ENCODE measurements at places on chromosomes 16 and 17.

GRCh38 chr17:64080174-64080618, 49.7 kb downstream of the ERN1 start:
- no peak for DNase-seq

- no peak for DNase-seq
Observed at GRCh38 chr17:65797809-65798208, 236.4 kb upstream of the AXIN2 start.

DNA sequence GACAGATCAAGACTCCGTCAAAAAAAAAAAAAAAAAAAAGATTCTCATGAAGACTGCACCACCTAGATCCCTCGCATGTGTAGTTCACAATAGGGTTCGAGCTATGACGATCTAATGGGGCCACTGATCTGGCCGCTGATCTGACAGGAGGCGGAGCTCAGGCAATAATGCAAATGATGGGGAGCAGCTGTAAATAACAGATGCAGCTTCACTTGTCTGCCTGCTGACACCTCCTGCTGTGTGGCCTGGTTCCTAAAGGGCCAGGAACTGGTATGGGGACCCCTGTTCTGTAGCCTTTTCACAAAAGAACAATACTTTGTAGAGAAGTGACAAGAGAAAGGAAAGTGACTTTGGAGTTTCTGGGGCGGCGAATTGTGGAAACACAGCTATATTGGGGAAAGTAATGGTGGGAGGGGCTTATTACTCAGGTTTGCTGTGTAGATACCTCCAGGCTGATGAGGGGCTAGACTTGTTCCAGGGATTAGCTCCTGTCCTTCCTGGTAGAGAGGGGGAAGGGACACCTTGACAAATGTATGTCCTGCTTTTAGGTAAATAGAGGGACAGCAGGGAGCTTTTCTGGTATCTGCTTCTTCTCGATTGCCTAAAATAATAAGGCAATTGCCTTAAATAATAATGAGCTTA, 57.1 kb downstream of the HAPSTR1 start:
- no peak for DNase-seq

GRCh38 chr16:75216127-75216526, 2.7 kb upstream of the CTRB1 start:
- no peak for DNase-seq

GRCh38 chr17:2019723-2020122, 5.4 kb downstream of the RTN4RL1 start:
- DNase-seq = no peak

GRCh38 chr16:2162676-2163118, 7.1 kb downstream of the TRAF7 start:
- no peak for DNase-seq

GRCh38 chr16:3131755-3132377, 3.0 kb upstream of the ZNF213 start:
- no peak for DNase-seq

- no peak for DNase-seq
Observed at GRCh38 chr16:65077181-65077580, 44.7 kb downstream of the CDH11 start.

DNA sequence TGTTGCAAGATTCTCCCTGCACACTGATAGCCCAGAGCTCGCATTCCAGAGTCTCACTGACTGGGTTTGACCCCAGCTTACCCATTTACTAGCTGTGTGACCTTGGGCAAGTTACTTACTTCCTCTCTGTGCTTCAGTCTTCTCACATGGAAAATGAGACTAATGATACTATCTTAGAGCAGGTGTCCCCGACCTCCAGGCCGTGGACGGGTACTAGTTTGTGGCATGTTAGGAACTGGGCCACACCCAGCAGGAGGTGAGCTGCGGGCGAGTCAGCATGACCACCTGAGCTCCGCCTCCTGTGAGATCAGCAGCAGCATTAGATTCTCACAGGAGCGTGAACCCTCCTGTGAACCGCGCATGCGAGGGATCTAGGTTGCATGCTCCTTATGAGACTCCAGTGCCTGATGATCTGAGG, 15.8 kb downstream of the ANKFY1 start:
- no peak for DNase-seq

DNA sequence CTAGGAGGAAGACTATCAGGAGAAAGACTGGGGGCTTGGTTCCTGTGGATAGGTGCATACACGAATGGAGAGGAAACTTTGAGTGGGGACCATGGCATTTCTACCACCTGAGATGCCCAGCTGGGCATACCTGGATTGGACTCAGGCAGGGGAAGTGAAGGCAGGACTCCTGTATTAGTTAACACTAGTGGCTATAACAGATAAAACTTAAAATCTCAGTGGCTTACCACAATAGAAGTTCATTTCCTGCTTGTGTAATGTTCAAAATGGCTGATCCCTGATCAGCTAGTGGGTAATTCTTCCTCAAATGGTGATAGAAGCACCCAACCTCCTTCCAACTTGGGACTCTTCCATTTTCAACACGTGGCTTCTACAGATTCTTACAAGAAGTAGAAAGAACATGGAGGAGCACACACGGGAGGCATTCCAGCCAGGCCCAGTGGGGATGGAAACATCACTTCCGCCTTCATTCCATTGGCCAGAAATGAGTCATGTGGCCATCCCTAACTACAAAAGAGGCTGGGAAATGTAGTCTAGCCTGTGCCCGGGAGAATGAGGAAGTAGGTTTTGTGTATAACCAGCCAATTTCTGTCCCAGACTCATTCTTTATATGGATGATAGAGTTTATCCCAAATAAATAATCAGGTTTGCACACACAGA, 112.1 kb downstream of the UTP18 start:
- no peak for DNase-seq

- no peak for DNase-seq
Observed at GRCh38 chr16:66576296-66576695, 3.0 kb upstream of the CMTM2 start.

- DNase-seq = no peak
Observed at GRCh38 chr17:45289301-45290268, 27.2 kb downstream of the MAP3K14 start.

DNA sequence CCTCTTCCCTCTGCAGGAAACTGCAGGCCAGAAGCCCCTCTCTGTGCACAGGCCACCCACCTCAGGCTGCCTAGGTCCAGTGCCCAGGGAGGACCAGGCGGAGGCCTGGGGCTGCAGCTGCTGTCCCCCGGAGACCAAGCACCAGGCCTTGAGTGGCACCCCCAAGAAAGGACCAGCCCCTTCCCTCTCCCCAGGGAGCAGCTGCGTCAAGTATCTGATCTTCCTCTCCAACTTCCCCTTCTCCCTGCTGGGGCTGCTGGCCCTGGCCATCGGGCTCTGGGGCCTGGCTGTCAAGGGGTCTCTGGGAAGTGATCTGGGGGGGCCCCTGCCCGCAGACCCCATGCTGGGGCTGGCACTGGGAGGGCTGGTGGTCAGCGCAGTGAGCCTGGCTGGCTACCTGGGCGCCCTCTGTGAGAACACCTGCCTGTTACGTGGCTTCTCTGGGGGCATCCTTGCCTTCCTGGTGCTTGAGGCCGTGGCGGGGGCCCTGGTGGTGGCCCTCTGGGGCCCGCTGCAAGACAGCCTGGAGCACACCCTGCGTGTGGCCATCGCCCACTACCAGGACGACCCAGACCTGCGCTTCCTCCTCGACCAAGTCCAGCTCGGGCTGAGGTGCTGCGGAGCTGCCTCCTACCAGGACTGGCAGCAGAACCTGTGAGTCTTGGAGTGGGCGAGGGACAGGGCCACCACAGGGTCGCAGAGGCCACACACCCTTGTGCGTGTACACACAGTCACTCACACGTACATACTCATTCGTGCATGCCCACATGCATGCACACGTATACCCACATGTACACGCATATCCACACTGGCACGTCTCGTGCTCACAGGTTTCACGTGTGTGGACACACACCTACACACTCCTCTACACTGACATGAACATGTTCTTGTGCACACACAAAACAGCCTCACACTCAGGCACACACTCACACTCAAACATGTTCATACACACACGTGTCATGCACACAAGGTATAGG, 8.3 kb downstream of the TSPAN10 start:
- DNase-seq = no peak

DNA sequence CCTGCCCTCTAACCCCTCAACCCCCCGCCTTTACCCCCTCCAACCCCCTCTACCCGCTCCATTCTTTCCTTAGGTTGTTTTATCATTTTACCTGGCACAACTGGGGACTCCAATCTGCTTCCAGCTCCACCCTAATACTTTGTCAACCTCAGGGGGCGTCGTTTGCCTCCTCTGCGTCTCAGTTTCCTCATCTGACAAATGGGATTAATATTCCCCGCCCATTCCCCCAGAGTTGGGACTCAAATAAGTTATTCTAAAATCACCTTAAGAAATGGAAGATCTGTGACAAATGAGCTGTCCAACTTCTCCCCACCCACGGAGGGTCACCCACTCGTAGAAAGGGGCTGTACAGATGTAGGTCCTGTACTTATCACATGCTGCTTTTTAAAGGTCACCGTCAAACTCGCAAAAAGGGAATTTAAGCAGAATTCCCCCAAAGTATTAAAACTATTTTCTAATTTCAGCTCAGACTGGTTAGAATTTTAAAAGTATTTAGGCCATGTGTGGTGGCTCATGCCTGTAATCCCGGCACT, 40.6 kb upstream of the CPNE2 start:
- no peak for DNase-seq

GRCh38 chr16:85724126-85724879, 26.6 kb downstream of the C16orf74 start:
- no peak for DNase-seq

DNA sequence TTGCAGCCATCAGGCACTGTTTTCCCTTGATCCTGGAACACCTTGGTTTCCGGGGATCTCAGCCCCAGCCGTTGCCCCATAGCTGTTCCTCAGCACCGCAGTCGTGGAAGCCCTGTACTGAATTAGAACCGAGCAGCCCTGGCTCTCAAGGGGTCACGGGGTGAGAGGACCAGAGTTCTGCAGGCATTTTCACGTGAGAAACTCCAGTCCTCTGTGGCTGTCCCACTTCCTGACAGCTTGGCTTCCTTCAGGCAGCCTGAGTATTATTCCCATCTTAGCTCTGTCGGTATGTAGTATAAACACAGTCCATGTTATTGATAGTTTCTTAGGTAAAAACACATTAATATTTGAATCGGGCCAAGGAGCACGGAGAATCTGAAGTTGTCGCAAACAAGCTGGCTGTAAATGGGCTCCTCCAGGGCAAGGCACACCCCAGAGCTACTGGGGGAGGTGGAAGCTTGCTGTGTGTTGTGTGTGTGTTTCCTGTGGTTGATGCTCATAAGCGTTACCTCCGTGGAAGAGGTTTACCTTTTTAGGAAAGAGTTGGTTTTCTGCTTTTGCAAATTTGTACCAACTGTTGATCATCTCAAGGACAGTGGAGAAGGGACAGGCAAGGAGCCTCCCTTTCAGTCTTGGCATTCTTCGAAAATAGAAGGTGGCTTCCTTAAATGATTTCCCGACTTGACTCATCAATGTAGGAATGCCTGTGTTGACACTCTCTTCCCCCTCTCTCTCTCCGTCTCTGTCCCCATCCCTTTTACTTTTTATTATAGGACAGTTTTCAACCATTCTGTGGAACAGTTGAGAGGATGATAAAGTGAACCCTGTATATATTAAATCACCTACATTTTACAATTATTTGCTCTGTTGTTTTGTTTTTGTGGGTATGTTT, 208.9 kb upstream of the CHMP6 start:
- DNase-seq = no peak

DNA sequence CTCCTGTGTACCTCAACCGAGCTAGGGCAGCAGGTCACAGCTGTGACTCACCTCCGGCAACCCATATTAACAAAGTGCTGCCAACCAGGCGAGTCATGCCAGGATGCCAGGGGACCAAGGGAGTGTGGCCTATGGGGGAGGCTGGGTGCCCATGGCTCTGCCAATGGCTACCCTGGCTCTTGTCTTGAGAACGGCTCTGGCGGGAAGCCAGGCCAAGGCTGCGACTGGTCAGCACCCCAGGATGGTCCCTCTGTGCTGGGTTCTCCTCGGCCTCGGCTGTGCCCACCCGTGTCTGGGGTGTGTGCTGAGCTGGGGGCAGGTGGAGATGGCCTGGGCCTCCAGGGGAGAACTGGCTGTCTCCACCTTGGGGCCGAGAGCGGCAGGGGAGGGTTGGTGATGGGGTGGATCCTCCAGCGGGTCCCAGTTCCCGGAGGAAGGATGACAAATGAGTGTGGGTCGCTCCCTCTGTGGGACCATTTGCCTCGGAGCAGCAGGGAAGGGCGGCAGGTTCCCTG, 75.8 kb downstream of the MRC2 start:
- DNase-seq = no peak

- DNase-seq = no peak
Observed at GRCh38 chr16:60645541-60645940, 1390.7 kb downstream of the CDH8 start.

- no peak for DNase-seq
Observed at GRCh38 chr17:48756830-48757251, 28.3 kb upstream of the HOXB13 start.

- DNase-seq = no peak
Observed at GRCh38 chr16:30113031-30113710, at the start of gene GDPD3. Gene GDPD3, minus strand, starts transcription at chr16:30113537. Its CDS starts 59 bp downstream, at chr16:30113478.

DNA sequence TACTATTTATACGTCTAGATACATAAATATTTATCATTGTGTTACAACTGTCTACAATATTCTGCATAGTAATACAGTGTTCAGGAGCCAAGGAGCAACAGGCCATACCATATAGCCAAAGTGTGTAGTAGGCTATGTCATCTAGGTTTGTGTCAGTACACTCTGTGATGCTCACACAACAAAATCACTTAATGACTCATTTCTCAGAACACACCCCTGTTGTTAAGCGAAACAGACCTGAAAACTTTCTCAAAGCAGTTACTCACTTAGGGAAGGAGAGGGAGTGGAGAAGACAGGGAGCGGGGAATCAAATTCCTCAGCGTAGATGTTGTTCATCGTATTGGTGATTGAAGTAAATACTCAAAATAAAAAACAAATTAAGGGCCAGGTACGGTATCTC, 269.5 kb downstream of the STX8 start:
- no peak for DNase-seq

- DNase-seq = no peak
Observed at GRCh38 chr16:30185683-30186421, 2.5 kb downstream of the CORO1A start.

GRCh38 chr16:22217890-22218730, 12.0 kb downstream of the EEF2K start:
- DNase-seq = no peak

- DNase-seq = no peak
Observed at GRCh38 chr17:80432961-80433550, 18.1 kb downstream of the ENDOV start.

- no peak for DNase-seq
Observed at GRCh38 chr16:86448306-86448890, 61.9 kb upstream of the FOXF1 start.
